ENCODE measurements at places on chromosomes 1 and 21.
A peak's percentile ranks its signal among the peaks of the same experiment; 100 is the strongest.

DNA sequence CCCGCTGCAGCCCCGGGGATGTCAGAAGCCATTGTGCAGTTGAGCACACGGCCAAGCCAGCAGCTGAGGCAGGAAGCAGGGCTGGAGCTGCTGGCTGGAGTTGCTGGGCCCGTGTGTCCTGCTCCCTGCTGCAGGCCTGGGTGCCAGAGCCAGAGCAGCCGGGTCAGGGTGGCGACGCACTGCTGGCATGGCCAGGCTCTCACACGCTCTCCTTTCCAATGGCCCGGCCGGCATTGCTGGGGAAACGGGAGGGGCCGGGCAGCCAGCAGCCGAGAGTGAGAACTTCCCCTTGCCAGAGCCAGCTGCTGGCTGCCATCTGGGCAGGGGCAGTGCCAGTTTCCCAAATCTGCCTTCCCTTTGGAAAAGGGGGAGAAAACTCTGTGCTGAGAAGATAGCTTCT, 82.4 kb upstream of the PROX1 start:
- H3K4me1 ChIP-seq, result no peaks in the 10 kb centered on the region
- no peak overlapping the region for H3K27ac ChIP-seq
- no peak for DNase-seq
- H3K36me3 ChIP-seq, result no peaks in the 10 kb centered on the region
- H3K27me3 ChIP-seq, result no peaks in the 10 kb centered on the region

DNA sequence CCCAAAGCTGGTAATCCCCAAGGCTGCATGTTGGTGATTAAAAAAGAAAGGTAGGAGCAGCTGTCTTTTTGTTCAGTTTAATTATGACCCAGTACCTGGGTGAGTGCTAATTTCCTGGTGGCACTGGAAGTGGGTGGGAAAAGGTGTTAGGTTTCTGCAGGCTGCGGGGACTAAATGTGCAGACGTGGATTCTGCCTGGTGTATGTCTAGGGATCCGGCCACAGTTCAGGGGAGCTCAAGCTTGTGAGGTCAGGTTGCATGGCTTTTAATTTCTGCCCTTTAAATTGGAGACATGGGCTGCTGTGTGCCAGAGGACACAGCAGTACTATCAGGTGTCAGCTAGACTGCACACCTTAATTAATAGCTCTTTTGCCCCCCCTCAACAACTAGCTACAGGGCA, 20.3 kb upstream of the TBX19 start:
- no peaks in the 10 kb centered on the region for H3K4me1 ChIP-seq
- H3K36me3 ChIP-seq, result peaks cover 76% of the 10 kb centered on the region
- H3K27ac ChIP-seq, result no peak overlapping the region
- H3K27me3 ChIP-seq, result no peaks in the 10 kb centered on the region
- no peak overlapping the region for H3K4me3 ChIP-seq
- no peak for DNase-seq

DNA sequence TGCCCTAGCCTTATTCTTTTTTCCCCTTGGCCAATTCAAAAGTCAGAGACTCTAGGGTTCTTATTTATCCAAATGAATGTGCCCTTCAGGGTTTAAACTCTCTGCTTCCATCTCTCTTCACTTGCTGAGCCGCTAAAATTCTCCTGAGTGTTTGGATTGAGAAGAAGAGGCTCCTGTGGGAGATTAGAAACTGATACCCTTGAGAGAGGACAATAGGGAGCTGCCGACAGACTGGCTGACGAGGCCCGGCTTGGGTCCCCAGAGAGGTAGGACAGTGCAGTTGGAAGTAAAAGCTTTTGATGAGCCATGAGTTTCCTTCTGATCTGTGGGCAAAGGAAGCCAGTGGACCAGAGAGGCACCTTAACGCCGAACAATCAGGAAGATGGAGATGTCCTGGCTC, 41.3 kb upstream of the UBE2U start:
- no peaks in the 10 kb centered on the region for H3K4me1 ChIP-seq
- H3K27ac ChIP-seq, result no peak overlapping the region
- no peaks in the 10 kb centered on the region for H3K36me3 ChIP-seq

DNA sequence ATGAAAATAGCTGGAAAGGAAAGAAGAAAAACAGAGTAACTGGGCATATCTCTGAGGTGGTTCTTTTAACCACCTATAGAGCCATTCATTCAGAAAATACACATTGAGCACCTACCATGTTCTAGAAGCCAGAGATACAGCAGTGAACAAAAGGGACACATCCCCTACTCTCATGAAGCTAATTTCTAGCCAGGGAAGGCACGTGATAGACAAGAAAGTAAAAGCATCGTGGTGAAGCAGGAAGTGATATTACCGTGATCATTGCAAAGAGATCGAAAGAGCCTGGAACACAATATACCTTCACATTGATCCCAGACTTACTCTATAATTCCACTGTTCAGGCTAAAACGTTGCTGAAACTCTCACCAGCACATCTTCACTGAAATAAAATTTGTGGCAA, 76.0 kb downstream of the TIAM1 start:
- no peak for DNase-seq
- no peak overlapping the region for H3K4me3 ChIP-seq
- H3K27me3 ChIP-seq, result peaks cover 11% of the 10 kb centered on the region

DNA sequence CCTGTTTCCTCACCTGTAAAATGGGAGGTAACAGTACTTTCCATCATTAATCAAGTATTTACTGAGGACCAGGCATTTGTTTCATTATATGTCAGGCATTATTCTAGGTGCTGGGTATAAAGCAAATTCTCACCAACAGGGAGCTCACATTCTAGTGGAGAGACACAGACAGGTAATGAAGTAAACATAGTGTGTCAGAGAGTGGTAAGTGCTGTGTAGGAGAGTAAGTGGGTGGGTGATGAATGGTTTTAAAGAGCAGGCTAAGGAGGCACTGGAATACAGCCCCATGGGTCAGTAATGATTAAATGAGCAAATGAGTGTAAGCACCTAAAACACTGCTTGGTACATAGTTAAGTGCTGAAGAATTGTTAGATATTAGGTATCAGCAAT, 60.4 kb downstream of the DNTTIP2 start:
- no peaks in the 10 kb centered on the region for H3K27me3 ChIP-seq
- H3K4me1 ChIP-seq, result peaks cover 16% of the 10 kb centered on the region
- H3K36me3 ChIP-seq, result no peaks in the 10 kb centered on the region
- no peak for DNase-seq
- no peak overlapping the region for H3K27ac ChIP-seq

DNA sequence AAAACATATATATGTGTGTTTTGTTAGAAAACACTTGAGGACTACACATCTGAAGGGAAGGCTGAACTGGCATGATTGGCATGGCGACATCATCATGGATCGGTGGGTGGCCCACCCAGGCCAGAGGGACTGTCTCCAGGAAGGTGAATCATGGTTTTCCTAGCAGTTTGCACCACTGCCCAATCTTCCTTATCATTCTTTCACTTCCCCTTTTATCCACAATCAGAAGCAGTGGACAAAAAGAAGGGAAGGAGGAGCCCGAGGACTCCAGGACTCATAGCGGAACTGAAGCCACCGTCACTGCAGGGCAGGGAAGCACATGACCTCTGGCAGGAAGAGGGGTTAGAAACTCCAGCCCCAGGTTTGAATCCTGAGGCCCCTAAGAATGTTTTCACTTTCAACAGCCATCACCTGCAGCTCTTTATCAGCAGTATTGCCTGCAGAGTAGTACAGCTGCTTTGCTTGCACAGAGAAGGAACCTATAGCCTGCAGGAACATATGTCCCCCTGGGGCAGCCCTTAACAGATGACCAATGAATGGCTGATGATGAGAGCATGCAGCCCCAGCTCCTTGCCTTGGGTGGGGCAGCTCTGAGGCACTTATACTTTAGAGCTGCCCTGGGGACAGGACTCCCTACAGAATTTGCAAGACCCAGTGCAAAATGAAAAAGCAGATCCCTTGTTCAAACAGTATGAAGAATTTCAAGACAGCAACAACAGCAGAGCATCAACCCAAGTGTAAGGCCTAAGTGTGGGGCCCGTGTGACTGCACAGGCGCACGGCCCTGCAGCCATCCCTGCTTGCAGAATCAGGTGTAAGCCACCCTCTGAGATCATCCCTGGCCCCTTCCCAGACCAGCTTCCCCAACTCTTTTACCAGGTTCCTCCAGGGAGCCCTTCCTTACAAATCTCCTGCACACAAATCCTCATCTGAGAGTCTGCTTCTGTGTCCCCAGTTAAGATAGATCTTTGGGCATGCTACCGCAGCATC, 241.8 kb upstream of the IRF2BP2 start:
- H3K4me1 ChIP-seq, result peaks cover 23% of the 10 kb centered on the region
- H3K27ac ChIP-seq, result peak overlapping the region; percentile 46
- H3K27me3 ChIP-seq, result no peaks in the 10 kb centered on the region
- no peak for DNase-seq
- H3K4me3 ChIP-seq, result no peak overlapping the region

- H3K27me3 ChIP-seq, result no peaks in the 10 kb centered on the region
- H3K27ac ChIP-seq, result no peak overlapping the region
- DNase-seq, result no peak
- no peaks in the 10 kb centered on the region for H3K4me1 ChIP-seq
- peaks cover 5% of the 10 kb centered on the region for H3K36me3 ChIP-seq
Measured at GRCh38 chr1:169318536-169319244, 48.9 kb downstream of the NME7 start.

DNA sequence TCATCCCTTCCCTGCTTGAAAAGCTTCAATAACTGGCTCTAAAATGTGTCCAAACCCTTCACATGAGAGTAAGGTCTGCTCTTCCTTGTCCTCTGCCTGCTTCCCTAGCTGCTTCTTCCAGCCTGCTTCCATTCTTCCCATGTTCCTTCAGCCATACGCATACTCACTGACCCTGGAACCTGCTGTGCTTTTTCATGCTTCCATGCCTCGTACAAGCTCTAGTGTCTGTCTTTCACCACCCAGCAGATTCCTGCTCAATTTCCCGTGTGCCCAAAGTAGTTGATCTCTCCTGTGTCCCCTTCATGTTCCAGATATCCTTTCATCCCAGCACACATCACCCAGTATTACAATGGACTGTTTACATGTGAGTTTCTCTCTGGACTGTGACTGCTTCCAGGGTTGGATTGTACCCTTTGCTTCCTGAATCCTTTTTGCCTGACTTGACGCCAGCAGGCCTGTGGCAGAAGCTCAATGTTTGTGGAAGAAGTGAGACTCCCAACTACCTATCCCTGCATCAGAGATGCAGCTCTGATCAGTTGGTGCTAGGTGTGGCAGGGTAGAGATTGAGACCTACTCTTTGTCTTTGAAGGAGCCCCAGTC, 35.9 kb upstream of the RNF19B start:
- no peaks in the 10 kb centered on the region for H3K36me3 ChIP-seq
- peak overlapping the region; percentile 15 for H3K27ac ChIP-seq
- H3K4me3 ChIP-seq, result no peak overlapping the region
- H3K27me3 ChIP-seq, result no peaks in the 10 kb centered on the region
- H3K4me1 ChIP-seq, result peaks cover 11% of the 10 kb centered on the region
- DNase-seq, result no peak
